Upper lobe of right lung (tissue), 1 donor: ENCODE measurements at places on chromosomes 3 and 15.

DNA sequence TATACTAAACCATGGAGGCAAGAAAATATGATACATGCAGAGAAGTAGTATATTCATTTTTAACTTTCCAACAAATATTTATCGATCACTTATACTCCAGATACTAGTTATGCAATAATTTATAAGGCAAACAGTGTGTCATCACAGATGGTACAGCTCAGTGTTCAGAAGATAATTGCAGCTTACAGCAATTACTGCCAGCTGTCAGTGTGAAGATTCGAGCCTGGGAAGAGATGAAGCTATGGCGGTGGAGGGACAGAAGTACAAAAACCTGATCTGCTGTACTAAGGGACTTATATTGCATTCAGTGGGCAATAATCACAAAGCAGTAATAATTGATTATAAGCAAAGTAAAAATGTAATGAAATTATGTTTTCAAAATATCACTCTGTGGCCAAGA lies 170.6 kb upstream of the EPHA3 start:
- no peak for DNase-seq

GRCh38 chr3:33062866-33063265 lies 34.1 kb downstream of the GLB1 start:
- DNase-seq: no peak

DNA sequence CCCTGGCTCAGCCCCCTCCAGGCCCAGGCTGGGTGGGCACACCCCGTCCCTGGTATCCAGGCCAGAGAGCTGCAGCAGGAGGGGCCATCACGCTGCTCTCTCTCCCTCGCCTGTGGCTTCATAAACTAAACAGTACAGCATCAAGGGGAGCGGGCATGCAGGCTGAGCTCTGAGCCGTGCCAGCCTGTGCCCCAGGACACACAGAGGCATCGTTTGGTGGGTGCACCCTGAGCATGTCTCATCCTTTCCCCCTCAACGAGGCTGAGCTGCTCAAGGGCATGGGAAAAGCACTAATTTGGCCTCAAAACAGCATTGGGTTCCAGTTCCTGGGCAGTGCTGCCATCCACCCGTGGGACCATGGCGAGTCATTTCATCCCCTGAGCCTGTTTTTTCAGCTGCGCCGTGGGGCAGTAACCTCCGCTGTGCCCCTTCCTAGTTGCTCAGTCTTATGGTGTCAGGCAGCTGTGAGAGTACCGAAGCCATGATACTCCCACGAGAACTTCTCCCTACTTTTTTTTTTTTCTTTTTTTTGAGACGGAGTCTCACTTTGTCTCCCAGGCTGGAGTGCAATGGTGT lies 79.6 kb downstream of the CPN2 start:
- DNase-seq: peak; percentile 83

DNA sequence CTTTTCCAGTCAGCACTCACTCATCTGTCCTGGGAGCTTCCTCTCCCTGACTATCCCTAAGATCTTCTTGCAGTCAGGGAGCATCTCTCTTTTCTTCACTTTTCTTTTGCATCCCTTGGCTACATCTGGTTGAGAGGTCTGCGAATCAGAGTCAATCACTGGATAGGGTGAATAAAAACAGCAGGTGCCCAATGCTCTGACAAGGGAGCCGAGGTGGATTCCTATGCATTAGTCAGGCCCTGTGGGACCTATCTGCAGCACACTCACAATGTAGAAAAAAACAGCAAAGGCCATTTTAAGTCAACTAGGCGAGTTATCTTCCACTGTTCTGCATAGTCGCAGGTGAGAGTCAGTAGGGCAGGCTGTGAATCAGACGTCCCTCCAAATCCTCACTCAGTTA lies 35.5 kb downstream of the DZIP1L start:
- no peak for DNase-seq

GRCh38 chr15:87826119-87826747 lies 430.3 kb downstream of the NTRK3 start:
- no peak for DNase-seq

DNA sequence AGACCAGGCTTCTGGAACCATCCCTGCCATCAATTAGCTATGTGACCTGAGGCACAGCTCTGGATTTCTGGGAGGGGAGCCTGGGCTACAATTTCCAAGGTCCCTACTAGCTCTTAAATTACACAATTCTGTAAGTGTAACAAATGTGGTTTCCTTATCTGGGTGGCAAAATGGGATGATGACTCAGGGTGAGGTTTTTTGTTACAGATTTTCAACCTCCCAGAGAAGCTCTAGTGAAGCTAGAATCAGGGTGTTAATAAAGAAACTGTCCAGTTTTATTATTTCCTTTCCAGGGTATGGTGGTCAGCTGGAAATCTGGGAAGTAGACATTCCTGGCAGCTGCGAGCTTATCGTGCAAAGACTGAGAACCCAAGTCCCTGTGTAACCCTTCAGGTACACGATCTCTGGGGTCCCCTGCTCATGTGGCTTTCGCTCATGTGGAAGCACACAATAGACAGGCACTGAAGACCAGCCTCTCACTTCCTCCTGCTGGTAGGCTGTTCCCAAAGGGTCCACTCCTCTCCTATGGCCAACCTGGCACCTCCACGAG lies 7.3 kb downstream of the RAB27A start:
- DNase-seq: no peak

DNA sequence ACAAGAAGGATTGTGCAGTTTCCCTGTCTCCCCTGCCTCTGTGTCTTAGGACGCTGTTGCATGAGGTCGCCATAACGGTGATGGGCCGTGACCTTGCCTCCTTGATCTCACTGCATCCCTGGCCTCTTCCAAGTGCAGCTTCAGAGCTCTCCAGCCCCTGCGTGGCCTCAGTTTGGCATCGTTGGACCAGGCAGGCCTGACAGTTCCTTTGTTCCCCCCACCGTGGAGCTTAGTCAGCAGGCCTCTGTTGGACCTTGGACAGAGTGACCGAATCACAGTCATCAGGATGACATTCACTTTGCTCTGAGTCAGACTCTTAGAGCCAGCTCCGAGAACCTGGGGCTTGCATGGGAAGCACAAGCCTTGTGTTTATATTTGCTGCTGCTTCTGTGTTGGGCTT lies 139.4 kb downstream of the OPA1 start:
- DNase-seq: no peak

- no peak for DNase-seq
Measured at GRCh38 chr3:14146381-14147065, 21.7 kb downstream of the TMEM43 start.

GRCh38 chr3:184371570-184372018 lies 6.4 kb downstream of the THPO start:
- peak; percentile 85 for DNase-seq
